Substantia nigra (tissue), 51 donors: ENCODE measurements at places on chromosomes 7 and 10.

DNA sequence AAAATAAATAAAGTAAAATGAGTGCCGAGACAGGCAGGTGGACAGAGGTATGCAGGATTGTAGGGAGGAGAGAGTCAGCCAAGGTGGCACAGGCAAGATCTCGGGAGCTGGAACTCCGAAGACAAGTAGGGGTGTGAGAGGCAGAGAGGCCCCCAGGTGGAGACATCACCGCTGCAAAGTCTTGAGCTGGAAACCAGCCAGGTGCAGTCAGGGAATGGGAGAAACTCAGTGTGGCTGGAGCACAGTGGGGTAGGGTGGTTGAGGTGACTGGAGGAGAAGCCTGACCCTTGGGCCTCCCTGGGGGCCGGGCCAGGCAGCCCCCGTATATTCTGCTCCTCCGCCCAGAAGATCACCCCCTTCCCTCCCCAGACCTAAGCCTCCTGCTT is 4.2 kb downstream of the EPHB4 start:
- DNase-seq = no peak

DNA sequence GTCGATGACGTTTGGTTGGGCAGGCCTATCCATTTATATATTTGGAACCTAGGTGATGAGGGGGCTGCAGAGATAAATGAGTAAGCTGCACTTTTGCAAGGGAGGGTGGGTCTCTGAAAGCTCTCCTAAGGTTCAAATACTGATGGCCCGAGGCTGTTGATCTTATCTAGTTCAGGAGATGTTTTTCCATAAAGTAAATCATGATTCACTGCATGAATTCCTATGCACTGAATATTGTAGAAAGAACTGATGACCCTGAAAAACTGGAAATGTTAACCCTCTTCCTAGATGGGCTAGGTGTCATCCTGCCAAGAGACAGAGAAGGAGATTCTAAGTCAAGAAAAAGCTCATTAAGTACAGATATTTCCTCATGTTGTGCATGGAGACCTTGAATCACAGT is 459.9 kb downstream of the PLXNA4 start:
- no peak for DNase-seq

DNA sequence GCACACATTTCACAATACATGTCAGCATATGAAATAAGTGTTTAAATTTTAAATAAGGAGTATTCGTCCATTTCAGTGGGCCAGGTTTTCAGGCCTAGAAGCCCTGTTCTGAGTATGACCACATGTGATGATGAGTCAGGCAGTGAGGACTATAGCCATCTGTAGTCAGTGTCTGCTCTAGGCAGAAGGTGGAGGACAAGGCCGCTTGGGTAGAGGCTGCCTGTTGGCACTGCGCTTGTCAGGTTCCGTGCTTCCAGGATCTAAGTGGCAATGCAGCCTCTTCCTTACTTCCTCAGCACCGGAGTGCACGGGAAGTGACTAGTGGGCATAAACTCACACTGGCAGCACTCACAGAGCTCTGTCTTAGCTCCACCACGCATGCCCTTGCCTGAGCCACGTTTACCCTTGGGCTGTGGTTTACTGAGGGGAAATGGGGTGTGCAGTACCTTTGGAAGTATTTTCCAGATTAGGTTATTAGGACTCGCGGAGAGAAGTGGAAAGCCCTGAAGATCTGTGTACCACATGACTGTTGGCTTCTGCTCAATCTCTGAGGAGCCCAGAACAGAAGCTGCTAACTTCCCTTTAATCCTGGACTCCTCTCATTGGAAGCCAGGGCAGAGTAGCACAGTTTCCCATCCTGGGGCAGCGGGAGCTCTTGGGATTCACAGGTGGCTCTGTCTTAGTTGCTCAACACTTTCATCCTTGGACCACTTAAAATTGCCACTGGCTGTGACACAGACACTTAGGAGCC is 87.5 kb upstream of the GJD4 start:
- DNase-seq = no peak

DNA sequence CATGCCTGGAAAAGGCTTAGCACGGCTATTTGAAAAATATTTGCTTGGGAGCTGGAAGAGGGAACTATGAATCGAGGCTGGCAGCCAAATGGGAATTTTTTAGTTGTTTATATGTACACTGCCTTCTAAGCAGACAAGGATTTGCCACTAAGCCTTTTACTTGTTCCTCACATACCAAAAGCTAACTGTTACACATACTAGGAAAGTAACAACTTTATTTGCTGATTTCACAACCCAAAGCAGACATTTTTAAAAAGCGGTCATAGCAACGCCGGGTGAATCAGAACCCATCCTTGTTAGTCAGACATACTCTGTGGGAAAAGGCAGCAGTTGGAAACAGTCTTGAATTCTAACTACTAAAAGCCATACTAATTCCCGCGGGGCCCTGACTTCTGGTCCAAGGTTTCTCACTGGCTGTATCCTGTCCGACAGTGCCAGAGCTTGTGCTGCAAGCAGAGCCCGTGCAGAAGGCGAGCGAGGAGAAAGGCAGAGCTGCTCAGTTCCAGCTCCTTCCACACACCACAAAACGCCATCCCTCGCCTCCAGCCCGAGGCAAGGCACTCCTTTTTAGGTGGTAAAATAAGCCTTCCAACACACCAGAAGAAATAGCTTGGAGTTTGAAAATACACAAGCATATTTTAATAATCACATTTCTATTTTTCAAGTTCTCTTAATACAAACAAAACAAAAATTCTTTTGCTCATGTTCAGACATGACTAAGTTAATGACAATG is 89.2 kb downstream of the RNF216 start:
- no peak for DNase-seq
